ENCODE measurements at places on chromosomes 6 and 20.

GRCh38 chr6:127381384-127381783 is 38.0 kb upstream of the ECHDC1 start:
- DNase-seq = no peak

DNA sequence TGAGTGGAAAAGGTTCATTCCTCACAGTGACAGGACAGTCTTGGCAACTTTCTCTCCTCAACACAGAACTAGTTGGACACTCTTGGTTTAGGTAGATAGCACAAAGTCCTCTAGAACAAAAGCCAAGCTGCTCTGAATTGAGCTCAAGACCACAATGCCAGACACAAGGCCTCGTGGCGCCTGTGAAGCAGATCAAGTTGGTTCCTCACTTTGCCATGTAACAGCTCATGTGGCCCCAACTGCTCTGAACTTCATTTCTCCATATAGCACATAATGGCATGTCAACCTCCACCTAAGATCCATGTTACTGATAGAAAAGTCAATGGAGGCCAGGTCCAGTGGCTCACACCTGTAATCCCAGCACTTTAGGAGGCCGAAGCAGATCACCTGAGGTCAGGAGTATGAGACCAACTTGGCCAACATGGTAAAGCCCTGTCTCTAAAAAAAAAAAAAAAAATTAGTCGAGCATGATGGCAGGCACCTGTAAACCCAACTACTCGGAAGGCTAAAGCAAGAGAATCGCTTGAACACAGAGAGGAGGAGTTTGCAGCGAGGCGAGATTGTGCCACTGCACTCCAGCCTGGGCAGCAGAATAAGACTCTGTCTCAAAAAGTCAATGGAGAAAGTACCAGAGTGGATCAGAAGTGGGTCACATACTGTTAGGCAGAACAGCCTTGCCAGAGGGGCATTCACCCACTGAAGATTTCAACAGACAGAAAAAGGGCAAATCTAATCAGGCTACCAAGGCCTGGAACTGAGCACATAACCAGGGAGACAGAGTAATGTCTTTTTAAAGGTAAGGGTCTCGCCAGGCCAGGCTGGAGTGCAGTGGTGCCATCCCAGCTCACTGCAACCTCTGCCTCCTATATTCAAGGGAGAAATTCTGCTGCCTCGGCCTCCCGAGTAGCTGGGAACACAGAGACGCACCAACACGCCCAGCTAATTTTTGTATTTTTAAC is 21.2 kb downstream of the ROMO1 start:
- no peak for DNase-seq

GRCh38 chr6:31764198-31764597 is 1.7 kb downstream of the SAPCD1 start:
- no peak for DNase-seq

DNA sequence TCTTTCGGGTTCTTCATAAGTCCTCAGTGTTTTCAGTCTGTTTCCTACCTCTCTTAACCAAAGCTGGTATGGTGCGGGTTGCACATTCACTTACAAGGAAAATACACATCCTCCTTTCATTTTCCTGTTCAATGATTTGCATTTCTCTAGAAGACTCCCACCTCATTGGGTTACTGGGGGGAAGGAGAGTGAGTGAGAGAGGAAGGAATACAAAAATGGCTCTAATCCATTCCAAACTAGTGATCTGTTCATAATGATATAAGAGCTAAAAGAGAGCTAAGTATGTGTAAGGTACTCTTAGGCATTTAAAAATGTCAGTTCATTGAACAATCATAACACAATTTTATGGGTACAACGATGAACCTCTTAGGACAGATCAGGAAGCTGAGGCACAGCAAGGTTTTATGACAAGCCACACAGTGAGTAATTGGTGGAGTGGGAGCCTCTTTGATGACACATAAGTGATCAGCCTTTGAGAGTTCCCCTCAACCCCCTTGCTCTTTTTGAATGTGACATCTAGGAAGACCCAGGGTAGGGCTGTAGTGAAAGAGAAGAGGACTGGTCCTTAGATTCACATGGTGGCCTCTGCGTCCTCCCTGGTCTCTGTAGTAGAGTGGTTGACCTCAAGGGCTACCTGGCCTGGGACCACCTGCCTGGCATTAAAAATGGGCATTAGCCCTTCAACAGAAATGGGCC is 328.4 kb upstream of the SOX4 start:
- no peak for DNase-seq

DNA sequence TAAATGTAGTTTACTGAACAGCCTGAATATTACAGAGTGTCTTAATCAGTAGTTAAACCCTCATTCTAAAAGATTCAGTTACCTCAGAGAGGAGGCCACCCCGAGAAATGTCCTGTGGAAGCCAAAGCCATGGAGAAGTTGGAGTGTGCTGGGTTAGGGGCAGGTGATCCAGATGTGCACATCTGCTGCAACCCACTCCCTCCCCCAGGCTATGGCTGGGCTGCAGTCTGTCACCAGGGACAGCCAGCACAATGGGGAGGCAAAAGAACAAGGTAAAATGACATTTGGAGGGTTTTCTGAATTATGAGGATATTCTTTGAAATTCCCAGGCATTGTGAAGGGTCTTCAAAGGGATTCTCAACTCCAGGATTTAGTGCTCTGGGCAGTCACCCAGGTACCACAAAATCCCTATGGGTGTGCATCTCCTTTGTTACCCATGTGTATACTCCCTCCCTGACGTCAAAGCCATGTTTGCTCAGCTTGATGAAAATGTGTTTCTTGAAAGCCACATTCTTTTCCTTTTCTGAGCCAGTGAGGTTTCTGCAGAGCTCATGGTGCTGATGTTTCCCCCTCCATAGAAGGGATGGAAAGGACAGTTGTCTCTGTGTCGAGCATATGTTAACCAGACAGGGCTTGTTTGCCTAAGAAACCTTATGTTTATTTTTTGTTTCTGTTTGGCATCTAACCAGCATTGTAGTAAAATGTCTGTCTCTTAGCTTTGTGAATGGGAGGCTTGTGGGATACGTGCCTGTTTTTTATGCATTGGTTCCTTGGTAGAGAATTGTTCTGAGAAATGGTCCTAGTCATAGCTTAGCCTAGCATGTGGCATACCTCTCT is 212.3 kb upstream of the TBX18 start:
- DNase-seq = no peak
